ENCODE measurements at places on chromosomes 12 and 14.

DNA sequence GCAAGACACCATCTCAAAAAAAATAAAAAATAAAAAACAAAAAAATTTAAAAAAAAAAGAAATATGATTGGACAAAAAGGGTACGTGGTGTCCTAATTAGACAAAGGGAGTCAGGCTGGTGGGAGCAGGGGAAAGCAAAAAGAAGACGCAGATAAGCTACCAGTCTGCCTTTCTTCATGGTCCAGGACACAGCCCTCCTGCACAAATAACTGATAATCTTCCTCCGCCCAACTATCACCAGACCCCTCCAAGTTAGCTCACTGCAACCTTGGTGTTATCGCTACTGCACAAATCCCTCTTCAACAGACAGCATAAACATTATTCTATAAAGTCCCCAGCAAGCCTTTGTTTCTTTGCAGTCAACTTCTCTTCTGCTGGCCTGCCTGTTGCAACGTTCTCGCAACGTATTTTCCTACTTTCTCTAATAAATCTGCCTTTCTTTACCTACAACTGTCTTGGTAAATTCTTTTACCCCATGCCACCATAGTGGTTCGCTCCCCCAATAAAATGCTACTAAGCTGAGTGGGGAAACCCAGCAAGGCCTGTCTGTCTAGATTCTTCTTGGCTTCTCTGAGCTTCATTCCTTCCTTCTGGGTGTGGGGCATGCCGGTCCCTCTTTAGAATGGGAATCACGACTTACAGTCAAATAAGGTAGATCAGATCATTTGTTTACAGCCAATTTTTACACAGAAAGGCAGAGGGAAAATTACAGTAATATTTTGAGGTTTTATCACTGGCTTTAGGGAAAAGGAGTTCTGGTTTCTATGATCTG is 14.6 kb upstream of the DNAL1 start:
- DNase-seq: no peak

DNA sequence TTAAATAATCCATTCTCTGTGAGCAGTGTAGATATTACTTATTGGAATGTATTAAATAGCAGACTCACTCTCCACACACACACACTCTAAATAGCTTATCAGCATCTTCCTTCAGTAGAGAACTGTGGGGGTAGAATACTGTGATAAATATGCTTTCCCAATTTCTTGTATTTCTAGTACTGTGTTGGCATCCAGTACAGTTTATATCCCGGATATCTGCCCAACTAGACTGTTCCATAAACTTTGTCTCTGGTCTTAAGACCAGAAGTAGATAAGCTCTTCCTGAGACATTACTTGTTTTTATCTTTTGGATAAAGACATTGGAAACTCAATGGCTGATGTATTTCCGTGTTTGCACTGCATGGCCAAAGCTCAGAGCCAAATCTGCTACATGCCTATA is 136.2 kb upstream of the PDZRN4 start:
- no peak for DNase-seq

GRCh38 chr14:81246461-81247270 is 25.9 kb upstream of the GTF2A1 start:
- peak; percentile 66 for DNase-seq

- DNase-seq: no peak
Measured at GRCh38 chr12:6782850-6783566, 6.3 kb upstream of the CD4 start.

GRCh38 chr14:36340276-36340890 is 19.9 kb upstream of the MBIP start:
- no peak for DNase-seq

GRCh38 chr12:24913130-24913529 is 35.8 kb downstream of the BCAT1 start:
- DNase-seq: no peak

DNA sequence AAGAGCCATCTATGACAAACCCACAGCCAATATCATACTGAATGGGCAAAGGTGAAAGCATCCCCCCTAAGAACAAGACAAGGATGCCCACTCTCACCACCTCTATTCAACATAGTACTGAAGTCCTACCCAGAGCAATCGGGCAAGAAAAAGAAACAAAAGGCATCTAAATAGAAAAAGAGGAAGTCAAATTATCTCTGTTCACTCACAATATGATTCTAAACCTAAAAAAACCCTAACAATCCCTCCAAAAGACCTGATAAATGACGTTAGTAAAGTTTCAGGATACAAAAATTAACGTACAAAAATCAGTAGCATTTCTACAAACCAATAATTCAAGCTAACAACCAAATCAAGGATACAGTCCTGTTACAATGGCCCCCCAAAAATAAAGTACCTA is 26.9 kb downstream of the MDM1 start:
- no peak for DNase-seq

DNA sequence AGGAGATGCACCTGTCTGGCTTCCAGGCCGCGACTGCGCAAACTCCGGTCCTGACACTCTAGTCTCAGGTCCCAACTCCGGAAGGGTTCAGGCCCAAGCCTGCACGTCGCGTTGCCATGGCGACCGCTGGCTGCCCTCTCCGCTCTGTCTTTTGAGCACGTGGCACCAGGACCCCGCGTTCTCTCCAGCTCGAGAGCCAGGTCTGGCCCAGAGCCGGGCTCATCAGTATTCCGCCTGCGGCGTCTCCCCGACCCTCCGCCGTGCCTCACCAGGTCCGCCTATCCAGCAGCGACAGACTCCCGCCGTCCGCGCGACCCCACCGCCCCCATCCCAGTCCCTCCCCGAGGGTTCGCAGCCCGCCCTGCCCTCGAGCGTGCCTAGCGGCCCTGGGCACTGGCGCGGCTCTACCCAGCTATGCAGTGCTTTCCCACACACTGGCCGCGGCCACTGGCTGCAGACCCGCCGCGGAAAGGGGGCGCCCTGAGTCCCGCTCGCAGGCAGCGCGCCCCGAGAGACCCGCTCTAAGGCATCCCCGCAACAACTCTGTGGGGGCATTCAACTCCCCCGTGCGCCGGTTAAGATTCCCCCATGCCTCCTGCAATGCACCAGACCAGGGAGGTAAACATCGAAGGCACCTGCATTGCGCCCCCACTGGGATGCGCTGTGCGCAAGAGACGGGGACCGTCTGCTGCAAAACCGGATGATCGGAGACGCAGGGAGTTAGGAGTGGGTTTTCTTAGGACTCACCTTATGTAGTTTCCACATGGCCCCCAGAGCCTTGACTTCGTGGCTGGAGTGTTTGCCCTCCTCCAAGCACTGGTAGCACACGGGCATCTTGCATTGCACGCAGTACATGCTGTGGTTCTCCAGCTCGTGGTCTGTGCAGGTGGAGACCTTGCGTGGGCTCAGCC is 1.3 kb downstream of the TRIM9 start:
- DNase-seq: peak; percentile 65

DNA sequence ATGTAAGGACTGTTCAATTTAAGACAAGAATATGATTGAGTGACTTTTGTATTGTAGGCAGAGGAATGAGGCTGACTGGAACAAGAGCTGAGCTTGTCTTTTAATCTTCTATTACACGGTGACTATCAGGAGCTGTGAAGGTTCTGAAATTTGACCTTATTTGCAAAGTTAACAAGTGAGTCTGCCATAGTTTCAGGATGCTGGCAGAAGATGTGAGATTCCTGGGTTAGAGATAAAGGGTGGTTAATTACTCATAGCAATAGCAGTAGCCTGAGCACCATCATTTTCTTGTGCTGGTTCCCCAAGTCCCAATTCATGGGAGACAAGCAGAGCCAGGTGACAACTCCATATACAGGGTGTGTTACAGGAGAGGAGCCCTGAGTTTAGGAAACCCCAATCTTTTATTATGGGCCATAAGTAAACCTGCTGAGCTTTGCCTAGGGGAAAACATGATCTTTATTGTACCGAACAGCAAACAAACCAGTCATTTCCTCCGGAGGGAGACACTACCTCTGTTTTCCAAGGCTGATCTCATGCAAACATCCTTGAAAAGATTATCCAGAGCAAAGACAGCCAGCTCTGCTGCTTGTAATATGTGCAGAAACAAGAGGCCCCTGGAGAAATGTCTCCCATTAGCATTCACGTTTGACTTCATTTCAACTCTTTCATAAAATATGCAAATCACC is 51.7 kb upstream of the DDX11 start:
- DNase-seq: peak; percentile 35

- peak; percentile 92 for DNase-seq
Measured at GRCh38 chr12:6423267-6424007, 21.3 kb upstream of the CD27 start.

- DNase-seq: no peak
Measured at GRCh38 chr12:21906919-21907493, 34.2 kb downstream of the ABCC9 start.

DNA sequence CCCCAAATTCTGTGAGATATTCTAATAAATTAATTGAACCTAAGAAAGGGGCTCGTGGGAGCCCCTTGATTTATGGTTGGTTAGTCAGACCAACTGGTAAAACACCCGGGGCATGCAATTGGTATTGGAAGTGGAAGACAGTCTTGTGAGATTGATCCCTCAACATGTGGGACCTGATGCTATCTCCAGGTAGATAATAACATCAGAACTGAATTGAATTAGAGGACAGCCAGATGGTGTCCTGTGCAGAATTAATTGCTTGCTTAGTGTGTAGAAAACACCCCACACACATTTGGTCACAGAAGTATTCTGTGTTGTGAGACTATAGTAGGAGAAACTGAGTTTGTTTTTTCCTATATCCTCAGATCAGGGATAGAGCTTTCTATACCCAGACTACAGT is 22.0 kb downstream of the PYROXD1 start:
- no peak for DNase-seq

- DNase-seq: peak; percentile 56
Measured at GRCh38 chr14:99531251-99532096, 50.3 kb downstream of the CCNK start.

DNA sequence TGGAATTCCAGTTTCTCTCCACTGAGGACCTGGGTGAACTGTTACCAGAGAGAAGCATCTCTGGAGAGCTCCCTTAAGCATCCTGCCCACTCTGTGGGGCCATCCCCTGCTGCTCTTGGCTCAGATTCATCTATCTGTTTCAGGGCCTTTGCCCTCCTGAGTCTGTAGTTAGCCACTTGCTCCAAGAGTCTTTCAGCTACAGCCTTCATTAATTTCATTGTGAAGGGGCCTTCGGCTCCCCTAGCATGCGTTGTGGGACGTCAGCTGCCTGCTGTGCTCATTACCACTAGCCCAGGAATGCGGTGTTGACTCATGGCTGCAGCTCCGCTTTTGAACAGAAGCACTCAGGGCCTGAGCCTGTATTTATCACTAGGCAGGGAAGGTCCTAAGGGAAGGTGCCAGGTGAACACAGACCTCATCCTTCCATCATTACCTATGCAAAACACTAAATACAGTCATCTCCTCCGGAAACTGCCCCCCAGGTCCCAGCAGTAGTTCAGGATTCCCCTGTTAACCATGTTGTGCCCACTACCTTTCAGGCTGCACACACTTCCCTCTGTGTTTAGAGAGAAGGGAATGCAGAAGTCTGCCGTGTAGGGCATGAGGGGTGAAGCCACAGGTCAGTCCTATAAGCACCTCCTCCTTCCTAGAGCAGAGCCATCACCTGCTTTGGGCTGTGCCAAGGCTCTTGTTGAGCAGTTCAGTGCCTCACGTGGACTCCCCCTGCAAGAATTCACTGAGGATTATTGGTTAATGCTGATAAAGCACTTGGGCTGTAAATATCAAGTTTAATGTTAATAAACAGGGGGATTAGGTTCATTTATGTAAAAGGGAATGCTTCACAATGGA is 191.4 kb downstream of the CACNA1C start:
- peak; percentile 94 for DNase-seq

DNA sequence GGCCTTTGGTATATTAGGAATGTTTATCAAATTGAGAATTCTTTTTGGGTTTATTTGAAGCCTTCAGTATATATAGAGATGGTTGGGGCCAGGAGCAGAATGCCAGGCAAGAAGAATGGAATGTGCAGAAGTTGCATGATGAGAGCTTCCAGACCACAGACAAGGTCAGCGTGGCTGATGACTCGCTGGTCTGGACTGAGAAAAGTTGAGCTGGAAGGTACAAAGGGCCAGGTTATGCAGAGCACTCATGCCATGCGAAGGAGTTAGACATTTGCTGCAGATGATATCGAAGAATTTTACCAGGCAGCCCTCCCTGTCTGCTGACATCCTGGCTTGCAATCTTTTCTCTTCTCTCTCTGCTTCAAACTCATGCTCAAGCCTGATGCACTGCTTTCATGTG is 196.2 kb upstream of the ARHGAP5 start:
- DNase-seq: peak; percentile 80

DNA sequence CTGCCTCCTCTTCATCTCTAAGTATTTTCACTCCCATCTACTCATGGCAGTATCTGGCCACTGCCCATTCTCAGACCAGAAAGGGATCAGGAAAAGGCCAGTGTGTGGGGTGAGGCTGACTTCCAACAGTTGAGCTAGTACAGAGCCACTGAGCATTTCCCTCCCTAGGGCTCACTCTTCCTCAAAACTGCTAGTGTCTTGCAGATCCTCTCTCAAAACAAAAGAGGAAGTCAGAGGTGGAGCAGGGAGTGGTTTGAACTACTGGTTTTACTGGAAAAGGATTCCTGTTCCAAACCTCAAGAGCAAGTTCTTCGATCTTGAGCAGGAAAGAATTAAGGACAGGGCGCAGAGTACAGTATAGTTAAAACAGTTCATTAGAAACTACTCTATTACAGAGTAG is 11.7 kb upstream of the RNASE10 start:
- DNase-seq: no peak

DNA sequence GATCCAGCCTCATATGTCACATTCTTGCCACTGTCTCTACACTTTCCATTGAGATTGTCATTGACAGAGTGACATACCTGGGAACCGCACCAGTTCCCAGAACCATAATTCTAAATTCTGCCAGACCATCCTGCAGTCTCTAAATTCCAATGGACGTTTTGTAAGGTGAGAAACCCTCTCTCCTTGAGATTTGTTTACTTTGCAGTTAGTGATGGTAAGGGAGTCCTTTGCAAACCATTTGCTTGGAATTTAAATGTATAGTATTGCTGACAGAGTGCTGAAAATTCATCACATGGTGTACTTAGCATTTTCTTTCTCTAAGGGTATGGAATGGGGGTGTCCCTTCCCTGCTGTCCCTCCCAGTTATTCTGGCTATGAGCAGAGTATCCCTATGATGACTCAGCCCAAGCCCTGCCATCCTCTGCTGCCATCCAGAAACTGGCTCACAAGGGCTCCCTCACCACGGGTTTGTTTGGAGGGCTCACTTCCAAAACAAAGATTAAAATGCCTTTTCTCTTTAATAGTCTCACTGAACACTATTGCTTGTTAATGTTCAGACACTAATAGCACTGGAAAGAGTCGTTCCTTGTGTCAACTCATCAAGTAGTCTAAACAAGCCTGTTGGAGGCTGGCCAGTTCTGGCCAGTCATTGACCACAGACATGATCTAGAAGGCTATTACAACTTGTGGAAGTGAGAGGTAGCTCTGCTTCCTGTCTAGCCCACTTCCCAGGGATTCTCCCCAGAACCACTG is 129.0 kb upstream of the HMGA2 start:
- peak; percentile 99 for DNase-seq

All from Daoy (cell line).